ENCODE measurements at places on chromosomes 7 and 10.

DNA sequence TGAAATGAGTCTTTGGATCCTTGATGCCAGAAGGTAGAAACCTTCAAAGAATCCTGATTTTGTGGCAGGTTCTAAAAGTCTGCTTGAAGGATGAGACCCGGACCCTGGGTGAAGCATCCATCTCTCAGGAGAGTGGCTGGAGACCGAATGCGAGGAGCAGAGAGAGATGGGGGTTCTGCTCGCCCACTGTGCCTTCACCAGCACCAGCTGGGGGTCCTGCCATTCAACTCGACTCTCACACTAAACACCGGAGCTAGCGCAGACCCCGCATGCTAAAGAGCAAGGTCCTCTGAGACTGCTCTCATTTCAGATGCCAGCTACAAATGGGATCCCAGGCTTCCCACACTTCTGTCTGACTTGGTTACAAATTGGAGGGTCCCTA lies 218.4 kb downstream of the GLRX3 start:
- no peak for DNase-seq

DNA sequence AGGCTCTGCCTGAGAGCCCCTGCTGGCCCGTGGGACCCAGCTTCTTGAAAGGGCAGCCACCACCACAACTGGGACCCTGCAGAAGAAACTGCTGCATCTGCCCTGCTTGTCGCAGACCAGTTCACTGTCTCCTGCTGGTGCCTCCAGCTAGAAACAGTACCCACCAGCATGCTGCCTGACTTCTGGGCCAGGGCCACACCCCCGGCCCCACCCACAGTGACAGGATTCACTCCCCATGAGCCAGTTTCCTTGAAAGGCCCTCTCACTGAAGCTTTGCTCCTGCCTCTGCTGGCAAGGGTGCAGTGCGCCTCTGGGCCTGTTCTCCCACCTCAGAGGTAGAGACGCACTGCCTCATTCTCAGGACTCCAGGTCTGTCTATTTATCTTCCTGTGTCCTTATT lies 32.4 kb downstream of the ANXA11 start:
- no peak for DNase-seq

- DNase-seq = no peak
Observed at GRCh38 chr10:48253970-48254657, 20.4 kb downstream of the FRMPD2 start.

- DNase-seq = no peak
Observed at GRCh38 chr10:104054430-104054829, 31.2 kb downstream of the COL17A1 start.

DNA sequence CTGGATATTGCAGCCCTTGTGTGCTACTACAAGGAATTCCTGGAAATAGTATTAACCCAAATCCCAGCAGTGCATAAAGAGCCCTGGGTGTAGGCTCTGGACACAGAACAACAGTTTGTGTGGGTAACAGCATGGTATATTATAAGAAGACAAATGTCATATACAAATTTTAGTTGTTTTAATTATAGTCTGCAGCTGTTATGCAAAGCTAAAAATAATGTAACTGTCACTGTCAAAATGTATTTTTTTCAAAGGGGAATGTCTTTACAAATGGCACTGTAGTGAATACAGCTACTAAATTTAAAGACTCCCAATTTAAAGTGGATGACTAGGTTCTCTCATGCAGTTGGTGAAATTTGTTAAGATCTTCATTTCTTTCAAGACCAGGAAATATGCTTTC lies 339.0 kb downstream of the GPR37 start:
- DNase-seq = no peak

GRCh38 chr10:101052285-101052684 lies 9.5 kb upstream of the KAZALD1 start:
- DNase-seq = no peak

GRCh38 chr7:55449205-55449991 lies 84.3 kb downstream of the LANCL2 start:
- DNase-seq = no peak

GRCh38 chr10:43808136-43808535 lies 159.5 kb upstream of the ZNF32 start:
- DNase-seq = no peak

DNA sequence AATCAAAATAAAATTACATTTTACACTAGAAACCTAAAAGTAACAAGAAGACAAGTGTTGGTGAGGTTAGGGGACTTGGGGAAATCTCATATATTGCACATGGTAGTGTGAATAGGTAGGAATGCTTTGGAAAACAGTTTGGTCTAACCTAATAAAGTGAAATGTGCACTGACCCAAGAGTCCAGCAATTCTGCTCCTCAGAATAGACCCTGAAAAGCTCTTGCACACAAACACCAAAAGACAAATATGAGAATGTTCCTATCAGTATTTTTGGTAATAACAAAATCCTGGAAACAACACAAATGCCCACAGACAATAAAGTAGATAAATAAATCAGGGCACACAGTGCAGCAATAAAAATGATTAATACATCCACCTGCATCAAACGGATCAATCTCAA lies 165.7 kb downstream of the GRID1 start:
- no peak for DNase-seq

- DNase-seq = no peak
Observed at GRCh38 chr10:70145166-70145665, 1.3 kb downstream of the TYSND1 start.

DNA sequence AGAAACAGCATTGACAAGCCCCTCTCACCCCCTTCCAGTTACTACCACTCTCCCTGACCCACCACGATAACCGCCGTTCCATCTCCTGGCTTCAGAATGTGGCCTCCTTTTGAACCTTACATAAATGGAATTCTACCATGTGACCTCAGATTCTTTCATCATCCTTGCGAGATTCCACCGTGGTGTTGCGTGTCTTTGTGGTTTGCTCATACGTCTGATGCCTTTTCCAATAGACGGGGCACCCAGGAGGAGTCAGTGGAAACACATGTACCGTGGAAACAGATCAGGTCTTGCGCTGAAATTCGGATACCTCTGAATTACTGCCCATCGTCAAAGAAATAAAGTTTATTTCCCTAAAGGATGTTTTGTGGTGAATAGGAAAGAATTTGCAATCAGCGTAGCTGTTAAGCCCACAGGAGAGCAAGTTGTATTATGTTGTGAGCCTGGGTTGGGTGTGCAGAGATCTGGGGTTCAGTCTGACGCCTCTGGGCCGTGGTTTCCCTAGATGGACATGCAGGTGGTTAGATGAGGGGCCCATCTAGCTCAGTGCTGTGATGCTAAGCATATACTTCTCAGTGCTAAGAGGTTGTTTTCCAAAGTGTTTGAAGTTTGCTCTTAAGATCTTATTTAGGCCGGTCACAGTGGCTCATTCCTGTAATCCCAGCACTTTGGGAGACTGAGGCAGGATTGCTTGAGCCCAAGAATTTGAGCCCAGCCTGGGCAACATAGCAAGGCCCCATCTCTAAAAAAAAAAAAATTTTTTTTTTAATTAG lies 29.1 kb downstream of the GTF2IRD1 start:
- DNase-seq = no peak

- DNase-seq = no peak
Observed at GRCh38 chr10:33381451-33382215, 47.2 kb upstream of the NRP1 start.

- no peak for DNase-seq
Observed at GRCh38 chr10:13973742-13974141, 357.0 kb downstream of the FRMD4A start.

- no peak for DNase-seq
Observed at GRCh38 chr10:97889461-97890265, 40.0 kb downstream of the GOLGA7B start.

DNA sequence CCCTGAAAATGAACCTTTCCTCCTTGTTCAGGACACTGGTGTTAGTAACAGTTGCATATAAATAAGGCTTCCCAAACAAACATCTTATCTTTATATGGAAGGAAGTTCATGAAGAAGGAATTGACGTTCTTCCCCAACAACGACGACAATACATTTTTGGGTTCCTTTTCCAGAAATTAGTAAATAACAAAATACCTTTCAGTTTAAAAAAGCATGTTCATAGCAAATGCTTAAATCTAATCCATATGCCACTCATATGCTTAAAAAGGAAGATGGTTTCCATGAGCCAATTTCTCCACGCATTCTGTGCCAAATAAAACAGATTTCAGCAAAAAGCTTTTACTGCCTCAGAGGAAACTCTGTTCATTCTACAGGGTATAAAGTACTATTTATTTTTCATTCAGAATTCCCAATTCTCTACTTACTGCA lies 182.6 kb downstream of the COBL start:
- DNase-seq = no peak

DNA sequence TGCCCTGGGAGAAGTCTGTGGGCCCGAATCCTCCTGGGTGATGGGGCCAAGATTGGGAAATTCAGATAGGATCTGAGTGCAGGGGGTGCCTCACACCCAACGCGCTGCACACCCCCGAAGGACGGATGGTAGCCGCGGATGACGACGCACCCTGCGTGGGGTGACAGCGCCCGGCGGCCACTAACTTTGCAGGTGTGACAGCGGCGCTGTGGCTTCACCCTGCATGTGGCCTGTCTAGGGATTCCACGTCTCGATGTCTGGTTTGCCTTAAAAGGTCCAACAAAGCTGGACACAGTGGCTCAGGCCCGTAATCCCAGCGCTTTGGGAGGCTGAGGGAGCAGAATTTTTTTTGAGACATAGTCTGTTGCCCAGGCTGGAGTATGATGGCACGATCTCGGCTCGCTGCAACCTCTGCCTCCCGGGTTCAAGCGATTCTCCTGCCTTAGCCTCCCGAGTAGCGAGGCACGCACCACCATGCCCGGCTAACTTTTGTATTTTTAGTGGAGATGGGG lies 18.6 kb downstream of the ADAP1 start:
- DNase-seq = no peak

DNA sequence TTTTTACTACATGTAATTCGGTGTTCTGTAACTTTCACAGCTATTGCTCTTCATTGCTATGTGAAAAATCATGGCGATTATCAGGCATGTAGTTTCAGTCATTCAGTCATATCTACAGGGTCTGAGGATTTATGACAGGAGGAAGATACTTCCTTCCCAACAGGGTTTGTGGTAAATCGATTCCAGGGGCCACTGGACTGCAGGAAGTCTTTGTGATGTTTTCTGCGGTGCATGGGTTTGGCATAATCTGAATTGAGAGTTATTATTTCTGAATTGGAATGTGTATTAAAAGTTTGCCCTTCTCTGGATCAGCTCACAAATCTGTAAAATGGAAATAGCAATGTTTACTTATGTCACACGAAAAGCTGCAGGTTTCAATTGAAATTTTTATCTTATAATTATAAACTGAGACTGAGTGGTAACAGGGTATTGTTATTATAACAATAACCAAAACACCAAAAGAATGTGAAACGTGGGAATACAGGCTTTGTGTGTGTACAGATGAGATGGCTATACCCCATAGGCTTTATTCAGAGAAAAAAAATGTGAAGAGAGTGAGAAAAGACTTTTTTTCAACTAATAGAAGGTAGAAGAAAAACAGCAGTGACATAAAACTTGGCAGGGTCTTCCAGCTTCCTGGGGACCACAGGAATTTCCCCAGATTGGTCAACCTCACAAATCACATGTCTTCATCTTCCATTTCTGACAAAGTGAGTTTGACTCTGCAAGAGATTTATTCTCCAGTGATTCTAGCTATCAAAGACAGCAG lies 307.7 kb upstream of the NFE2L3 start:
- no peak for DNase-seq

DNA sequence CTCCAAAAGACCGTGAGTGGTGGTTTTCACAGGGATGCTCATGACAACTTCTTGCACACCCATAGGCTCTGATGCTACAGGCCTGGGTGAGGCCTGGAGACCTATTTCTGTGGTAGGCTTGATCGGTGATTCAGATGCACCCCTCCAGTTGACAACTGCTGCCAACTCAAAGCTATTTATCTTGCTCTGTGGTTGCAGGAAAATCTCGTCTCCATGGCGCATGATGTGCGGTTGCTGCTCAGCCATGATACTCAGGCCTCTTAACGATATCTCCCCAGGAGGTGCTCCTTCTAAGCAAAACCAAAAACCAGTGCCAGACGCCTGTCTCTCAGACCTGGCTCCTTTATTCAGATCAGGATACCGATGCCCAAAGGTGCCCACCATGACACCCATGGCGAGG lies 31.4 kb downstream of the C10orf90 start:
- no peak for DNase-seq

DNA sequence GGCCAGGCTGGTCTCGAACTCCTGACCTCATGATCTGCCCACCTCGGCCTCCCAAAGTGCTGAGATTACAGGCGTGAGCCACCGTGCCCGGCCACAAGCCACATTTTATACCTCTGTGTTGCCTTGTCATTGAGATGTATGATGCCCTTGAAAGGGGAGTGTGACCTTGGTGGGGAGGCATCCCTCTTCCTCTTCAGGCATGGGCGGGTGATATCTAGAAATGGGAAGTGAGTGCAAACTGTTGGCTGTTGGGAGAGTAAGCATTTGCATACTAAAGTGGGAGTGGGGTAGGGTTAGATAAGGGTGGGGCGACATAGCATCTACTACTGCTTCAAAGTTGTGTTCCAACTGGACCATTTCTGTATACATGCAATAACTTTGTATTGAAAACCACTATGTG lies 20.1 kb downstream of the RP9 start:
- DNase-seq = no peak

GRCh38 chr7:101933688-101934121 lies 116.3 kb downstream of the CUX1 start:
- DNase-seq = no peak

GRCh38 chr7:10981317-10981716 lies 7.6 kb downstream of the PHF14 start:
- no peak for DNase-seq

- DNase-seq = no peak
Observed at GRCh38 chr7:37683246-37684120, at the start of gene GPR141. Gene GPR141, plus strand, starts transcription at chr7:37683766. Its CDS starts 56,628 bp downstream, at chr7:37740394.

GRCh38 chr7:70193514-70193913 lies 595.2 kb downstream of the AUTS2 start:
- DNase-seq = no peak

DNA sequence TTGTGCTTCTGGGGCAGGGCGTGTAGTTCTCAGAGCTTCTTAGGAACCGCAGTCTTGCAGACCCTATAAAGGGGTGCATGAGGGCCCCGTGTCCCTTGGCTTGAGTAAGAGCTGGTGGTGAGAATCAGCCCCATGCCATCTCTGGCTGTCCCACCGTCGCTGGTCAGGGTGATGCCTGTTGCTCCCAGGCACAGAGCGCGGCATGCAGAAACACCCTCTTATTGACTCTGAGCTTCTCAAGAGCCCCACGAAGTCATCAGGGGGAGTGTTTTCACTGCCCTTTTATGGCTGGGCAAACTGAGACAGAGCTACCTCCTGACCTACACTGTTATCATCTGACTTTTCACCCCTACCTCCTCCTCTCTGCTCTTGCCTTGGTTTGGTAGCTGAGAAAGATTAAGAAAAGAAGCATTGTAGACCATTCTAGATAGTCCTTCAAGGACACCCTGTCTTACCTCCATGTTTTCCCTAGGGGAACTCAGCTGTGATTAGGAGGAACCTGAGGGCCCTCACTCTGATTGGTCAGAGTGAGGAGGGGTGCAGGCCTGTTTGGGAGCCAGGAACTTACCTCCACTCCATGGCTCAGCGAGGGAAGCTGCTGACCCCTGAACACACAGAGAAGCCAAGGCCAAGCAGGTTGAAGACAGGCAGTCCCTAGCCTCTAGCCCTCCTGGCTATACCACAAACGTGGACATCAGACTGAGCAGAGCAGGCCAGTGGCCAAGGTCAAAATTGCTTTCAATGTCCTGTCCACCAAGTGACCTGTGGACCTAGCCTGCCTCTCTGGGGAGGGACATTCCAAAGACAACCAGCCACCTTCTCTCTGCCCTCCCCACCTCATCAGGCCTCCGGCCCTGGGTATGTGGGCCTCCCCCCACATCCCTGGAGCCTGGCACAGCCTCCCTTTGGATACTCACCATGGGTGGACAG lies 17.6 kb downstream of the UNC5B start:
- no peak for DNase-seq

GRCh38 chr10:24953675-24954074 lies 1.3 kb upstream of the PRTFDC1 start:
- no peak for DNase-seq
